SW 1271 (cell line): ENCODE measurements at places on chromosomes 4 and X.

GRCh38 chr4:94640151-94640550, 117.6 kb upstream of the BMPR1B start:
- no peak for DNase-seq

GRCh38 chrX:53044995-53045394, 3.6 kb upstream of the GPR173 start:
- no peak for DNase-seq

DNA sequence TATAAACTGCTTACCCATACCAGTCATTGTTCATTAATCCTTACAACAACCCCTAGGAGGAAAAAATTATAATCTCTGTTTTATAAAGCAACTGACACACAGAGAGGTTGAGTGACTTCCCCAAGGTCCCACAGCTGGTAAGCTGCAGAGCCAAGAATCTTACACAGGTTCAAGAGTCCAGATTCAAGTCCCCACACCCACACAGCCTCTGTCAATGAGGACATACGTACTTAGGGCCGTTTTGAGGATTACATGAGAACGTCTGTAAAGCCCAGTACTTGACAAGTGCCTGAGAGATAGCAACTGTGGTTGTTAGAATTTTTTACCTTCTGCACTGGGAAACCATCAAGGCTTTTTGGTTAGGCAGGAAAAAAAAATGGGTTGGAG, 556 bp upstream of the SLC25A43 start:
- no peak for DNase-seq

- no peak for DNase-seq
Observed at GRCh38 chrX:112751076-112751475, 71.3 kb upstream of the LHFPL1 start.

- no peak for DNase-seq
Observed at GRCh38 chrX:71128166-71128833, 9.9 kb downstream of the MED12 start.

DNA sequence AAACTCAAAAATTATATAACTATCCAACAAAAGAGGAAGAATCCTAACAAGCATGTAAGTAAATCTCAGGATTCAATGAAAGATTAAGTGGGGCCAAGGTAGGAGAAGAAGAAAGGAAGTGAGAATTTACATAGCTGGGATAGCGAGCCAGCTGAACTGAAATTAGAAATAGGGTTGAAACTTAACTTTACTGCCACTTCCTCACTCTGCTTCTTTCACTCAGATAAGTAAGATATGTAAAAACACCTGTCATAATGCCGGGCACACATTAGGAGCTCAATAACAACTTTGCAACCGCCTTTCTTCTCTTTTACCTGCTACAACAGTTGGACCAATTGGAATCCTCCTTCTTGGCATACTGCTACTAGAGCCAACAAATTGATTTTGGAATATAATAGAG, 129.4 kb downstream of the CNKSR2 start:
- DNase-seq: no peak

GRCh38 chr4:152515678-152516077, 20.2 kb downstream of the FBXW7 start:
- no peak for DNase-seq

GRCh38 chrX:42948723-42949657, 171.0 kb upstream of the PPP1R2C start:
- no peak for DNase-seq

DNA sequence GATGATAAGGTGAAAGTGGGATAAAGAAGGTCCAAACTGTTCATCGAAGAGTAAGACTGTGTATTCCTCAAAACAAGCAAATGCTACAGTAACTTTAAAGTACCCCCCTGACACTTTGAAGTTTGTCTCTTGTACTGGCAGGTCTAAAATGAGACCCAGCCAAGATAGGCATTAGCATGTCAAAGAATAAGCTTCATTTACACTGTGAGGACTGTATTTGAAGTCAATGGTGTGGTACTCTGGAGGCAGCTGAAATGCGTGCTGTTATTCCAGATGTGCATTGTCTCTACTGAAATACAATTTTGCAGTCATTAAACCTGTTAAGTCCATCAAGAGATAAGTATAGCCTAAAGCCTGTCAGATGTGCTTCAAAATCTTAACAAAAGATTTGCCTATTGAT, 288.9 kb upstream of the TECRL start:
- DNase-seq: no peak

GRCh38 chrX:53445977-53446376, 11.8 kb upstream of the HSD17B10 start:
- DNase-seq: peak; percentile 0
